ENCODE measurements at places on chromosomes 16 and 17. TPM values are rescaled to one million over a fixed set of nuclear protein-coding genes. Genes with fewer than 3 reads are reported as not detected.

Gene PRM2
- not detected for total RNA-seq

Gene SNAI3
- total RNA-seq, result not detected

Gene CCL13
- not detected for total RNA-seq

Gene C17orf58
- total RNA-seq, result 12.2 TPM

DNA sequence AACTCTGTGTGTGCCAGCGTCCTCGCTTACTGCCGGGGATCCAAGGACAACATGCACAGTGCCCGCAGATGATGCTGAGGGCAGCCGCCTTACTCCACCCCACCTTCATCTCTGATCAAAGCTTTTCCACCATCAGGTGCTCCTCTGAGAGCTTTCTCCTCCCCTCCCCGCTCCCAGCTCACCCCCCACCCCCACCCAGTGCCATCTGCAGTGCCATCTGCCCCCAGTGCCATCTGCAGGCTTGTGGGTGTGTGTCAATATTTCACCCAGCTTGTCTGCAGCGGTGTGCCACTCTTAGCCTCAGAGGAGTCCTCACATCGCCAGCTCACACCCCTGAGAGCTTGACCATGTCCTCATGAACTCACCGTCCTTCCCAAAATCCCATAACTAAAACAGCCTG, 98.2 kb upstream of the NOL11 start:
- DNase-seq, result no peak

DNA sequence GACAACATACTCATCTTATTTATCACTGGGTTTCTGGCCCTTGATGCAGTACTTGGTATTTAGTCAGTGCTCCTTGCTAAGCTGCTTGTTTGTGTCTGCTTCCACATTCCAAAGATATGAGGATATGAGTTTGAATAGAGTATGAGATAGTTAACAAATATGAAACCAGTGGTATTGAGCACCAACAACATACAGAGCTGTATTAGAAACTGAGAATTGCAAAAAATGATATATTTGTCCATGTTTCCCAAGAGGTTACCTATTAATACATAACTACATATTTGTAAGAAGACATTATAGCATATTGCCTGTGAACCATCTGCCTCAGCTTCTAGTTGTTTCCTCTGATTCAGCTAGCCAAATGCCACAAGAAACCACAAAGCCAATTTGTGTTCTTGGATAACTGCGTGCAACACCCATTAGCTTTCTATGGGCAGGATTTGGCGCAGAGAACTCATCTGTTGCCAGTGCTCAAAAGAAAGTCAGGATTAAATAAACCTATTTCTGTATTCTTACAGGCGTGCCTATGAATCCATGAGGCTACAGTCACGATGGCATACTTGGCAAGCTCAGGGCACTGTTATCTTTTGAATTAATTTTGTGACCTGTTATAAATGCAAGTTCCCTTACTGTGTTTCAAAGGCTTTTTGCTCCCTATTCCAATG, 194.4 kb downstream of the MAP2K6 start:
- no peak for DNase-seq

- DNase-seq, result no peak
Observed at GRCh38 chr16:3578121-3578520, 918 bp upstream of the NLRC3 start.

DNA sequence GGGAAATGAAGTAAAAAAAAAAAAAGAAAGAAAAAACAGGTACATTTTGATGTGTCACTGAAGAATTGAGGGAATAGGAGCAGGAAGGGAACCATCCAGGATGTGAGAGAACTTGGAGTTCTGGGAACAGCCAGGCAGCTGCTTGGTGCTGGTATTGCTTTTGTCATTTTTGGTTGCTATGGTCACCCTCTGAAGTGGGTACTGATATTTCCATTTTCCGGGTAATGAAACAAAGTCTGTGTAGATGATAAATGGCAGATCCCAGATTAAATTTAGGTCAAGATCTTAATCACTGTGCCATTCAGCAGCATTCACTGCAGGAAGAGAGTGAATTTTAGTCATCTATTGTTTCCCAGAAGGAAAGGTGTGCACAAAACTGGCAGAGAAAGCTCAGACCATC, 93.6 kb downstream of the ABCA8 start:
- DNase-seq, result no peak

GRCh38 chr17:1649844-1650501, at the start of gene RILP:
RILP (minus strand) TSS chr17:1649866; CDS start chr17:1649804, 62 bp downstream.
- no peak for DNase-seq

- DNase-seq, result no peak
Observed at GRCh38 chr17:83103200-83103942, 24.0 kb downstream of the METRNL start.

- DNase-seq, result no peak
Observed at GRCh38 chr16:81003610-81004460, 2.9 kb downstream of the CMC2 start.

Measured in osteocyte (in vitro differentiated cells).